Esophagus muscularis mucosa (tissue), 4 donors: ENCODE measurements at places on chromosomes 2 and 18. TPM values are rescaled to one million over a fixed set of nuclear protein-coding genes. Genes with fewer than 3 reads are reported as not detected.

- no peak for DNase-seq
- H3K4me1 ChIP-seq = no peaks in the 10 kb centered on the region
- H3K27ac ChIP-seq = no peak overlapping the region
Observed at GRCh38 chr18:27956001-27956640, 220.8 kb downstream of the CDH2 start.

DNA sequence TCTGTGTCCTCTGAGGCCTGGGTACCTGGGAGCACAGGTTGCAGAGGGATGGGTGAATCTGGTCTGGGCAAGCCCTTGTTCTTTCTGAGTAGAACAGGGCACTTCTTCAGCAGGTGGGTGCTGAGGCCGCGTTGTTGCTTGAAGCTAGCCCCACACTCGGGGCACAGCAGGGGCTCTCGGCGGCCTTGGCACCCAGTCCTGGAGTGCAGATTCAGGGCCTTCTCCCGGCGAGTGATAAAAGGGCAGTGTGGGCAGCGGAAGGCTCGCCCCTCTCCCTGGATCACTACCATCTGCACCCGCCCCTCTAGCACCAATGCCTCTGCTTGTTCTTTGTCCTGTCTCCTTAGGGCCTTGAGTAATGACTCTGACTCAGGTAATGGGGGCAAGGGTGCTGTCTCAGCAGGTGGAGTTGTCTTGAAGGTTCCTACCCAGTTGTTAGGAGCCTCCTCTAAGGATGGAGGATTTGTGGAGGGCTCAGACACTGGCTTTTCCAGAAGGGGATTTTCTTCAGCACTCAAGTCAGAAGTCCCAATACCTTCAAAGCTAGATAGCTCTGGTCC, 15.6 kb downstream of the ZNF142 start:
- no peak overlapping the region for H3K4me3 ChIP-seq
- no peak for DNase-seq
- H3K4me1 ChIP-seq = no peaks in the 10 kb centered on the region
- no peak overlapping the region for H3K27ac ChIP-seq
- peaks cover 93% of the 10 kb centered on the region for H3K36me3 ChIP-seq
- H3K27me3 ChIP-seq = no peaks in the 10 kb centered on the region

Gene MC2R
- not detected for total RNA-seq

GRCh38 chr2:191687867-191688266, 9.9 kb downstream of the NABP1 start:
- H3K27ac ChIP-seq = no peak overlapping the region
- no peak overlapping the region for H3K4me3 ChIP-seq
- no peaks in the 10 kb centered on the region for H3K27me3 ChIP-seq
- no peak for DNase-seq
- no peaks in the 10 kb centered on the region for H3K4me1 ChIP-seq
- H3K36me3 ChIP-seq = peaks cover 25% of the 10 kb centered on the region

Gene UBE2E3
- total RNA-seq = 38.9 TPM

DNA sequence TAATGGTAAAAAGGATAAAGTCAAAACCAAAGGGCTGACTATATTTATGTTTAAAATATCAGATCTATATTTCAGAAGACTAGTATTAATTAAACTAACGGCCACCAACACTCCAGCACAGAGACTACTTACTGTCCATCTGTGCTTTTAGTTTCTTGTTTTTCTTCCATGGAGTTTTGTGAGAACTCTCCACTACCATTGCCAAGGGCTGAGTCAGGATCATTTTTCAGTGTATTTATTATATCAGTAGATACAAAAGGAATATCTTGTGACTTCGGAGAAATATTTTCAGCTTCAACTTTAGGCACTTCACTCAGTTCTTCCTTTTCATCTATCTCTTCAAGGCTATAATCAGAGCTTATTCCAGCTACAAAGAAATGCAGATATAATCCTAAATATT, 79.1 kb upstream of the GRB14 start:
- no peaks in the 10 kb centered on the region for H3K27me3 ChIP-seq
- H3K4me1 ChIP-seq = peaks cover 23% of the 10 kb centered on the region
- H3K36me3 ChIP-seq = peaks cover 47% of the 10 kb centered on the region
- no peak for DNase-seq
- H3K4me3 ChIP-seq = no peak overlapping the region

DNA sequence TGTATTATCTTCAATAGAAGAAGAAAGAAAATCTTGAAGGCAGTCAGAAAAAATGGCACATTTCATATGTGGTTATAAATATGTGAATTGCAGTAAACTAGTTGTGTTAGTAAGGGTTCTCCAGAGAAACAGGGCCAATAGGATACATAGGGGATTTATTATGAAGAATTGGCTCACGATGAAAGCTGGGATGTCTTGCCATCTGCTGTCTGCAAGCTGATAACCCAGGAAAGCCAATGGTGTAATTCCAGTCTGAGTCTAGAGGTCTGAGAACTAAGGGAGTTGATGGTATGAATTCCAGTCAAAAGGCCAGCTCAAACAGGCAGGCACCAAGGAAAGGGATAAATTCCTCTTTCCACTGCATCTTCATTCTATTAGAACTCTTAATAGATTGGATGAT, 362.4 kb downstream of the KCNJ3 start:
- no peaks in the 10 kb centered on the region for H3K27me3 ChIP-seq
- no peaks in the 10 kb centered on the region for H3K4me1 ChIP-seq
- H3K4me3 ChIP-seq = no peak overlapping the region
- H3K36me3 ChIP-seq = no peaks in the 10 kb centered on the region
- H3K27ac ChIP-seq = no peak overlapping the region
- no peak for DNase-seq

Gene ERMN
- total RNA-seq = not detected

Gene CEBPZOS
- 25.2 TPM for total RNA-seq

Gene PROM2
- total RNA-seq = 3.2 TPM

Gene FASTKD2
- total RNA-seq = 26.0 TPM

Gene FABP1
- not detected for total RNA-seq
